ENCODE measurements at places on chromosomes 6 and 20. TPM values are rescaled to one million over a fixed set of nuclear protein-coding genes. Genes with fewer than 3 reads are reported as not detected.

The CRISP2 gene
- not detected for total RNA-seq

The ZNF311 gene
- 0.51 TPM for total RNA-seq

DNA sequence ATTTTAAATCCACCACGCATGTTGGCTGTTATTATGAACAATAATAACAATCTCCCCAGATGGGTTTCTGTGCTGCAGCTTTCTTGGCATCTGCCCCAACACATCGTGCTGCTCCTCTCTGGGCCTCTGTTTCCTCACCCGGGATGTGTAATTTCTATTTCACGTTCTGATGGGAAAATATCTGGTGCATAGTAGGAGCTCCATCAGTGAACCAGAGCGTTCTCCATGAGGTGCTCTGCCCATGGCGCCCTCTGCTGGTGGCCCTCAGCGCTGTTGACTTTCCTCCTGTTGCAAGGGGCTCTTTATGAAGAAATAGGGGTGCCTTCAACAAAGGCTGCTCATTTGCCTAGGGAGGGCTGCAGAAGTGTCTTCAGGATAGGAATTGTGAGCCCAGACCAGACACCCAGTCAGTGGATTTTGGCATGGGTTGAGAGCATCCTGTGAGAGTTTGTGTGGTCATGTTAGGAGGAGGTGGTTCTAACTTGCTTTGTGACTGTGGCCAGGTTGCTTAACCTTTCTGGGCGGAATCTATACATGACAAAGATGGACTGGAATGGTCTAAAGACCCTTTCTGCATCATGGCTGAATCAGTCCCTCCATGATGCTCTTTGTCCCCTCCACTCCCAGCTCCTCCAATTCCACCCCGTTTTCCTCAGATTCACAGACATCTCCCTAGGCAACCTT is 8.1 kb downstream of the SCRT2 start:
- no peak for DNase-seq

DNA sequence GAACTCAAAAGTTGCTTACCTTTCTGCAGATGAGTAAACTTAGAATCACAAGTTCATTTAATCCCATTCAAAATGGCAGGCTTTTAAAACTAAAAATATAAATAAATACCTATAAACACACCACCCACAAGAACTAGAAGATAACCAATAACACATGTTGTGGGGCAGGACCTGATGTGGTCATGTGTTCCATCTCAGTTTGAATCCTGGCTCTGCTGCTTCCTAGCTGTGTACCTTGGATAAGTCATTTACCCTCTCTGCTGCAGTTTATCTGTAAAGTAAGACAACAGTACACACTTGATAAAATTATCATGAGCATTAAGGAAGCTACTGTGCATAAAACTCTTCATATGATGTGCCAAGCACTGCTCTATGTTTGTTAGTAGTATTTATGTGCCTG is 22.0 kb downstream of the TRIM27 start:
- no peak for DNase-seq

GRCh38 chr20:32378461-32378860 is 20.3 kb downstream of the ASXL1 start:
- DNase-seq = no peak

DNA sequence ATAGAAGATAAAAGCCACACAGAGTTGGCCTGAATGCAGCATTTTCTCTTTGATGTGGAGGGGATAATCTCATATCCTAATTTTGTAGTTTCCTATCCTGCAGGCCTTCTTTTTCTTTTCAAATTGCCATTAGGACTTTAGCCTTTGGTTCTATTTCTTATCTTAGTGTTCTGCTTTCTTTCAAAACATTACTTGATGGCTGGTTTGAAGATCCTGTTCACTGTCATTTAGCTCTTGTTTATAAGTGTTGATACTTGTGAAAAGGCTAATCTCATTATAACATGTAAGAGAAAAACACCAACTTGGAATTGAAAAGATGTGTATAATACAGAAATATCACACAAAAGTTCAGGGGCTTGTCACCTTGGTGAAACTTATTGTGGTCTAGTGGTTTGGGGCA is 54.6 kb upstream of the PKIB start:
- no peak for DNase-seq

- no peak for DNase-seq
Observed at GRCh38 chr20:56795492-56795891, 166.4 kb downstream of the TFAP2C start.

DNA sequence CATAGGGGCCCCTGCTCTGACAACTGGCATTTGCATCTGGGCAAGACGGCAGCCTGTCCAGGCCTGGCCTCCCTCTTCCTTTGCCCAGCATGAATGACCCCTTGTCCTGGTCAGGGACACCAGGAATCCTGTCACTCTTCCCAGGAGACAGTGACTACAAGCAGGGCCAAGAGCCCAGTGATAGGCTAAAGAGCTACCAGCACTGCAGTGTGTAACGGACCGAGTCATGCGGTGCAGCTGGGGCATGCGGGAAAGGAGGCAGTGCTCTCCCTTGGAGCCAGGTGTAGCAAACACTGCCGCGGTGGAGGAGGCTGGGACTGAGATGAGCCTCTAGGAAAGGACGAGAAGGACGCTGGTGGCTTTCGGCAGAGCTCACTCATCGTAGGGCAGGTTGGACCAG is 38.7 kb upstream of the DSP start:
- no peak for DNase-seq

DNA sequence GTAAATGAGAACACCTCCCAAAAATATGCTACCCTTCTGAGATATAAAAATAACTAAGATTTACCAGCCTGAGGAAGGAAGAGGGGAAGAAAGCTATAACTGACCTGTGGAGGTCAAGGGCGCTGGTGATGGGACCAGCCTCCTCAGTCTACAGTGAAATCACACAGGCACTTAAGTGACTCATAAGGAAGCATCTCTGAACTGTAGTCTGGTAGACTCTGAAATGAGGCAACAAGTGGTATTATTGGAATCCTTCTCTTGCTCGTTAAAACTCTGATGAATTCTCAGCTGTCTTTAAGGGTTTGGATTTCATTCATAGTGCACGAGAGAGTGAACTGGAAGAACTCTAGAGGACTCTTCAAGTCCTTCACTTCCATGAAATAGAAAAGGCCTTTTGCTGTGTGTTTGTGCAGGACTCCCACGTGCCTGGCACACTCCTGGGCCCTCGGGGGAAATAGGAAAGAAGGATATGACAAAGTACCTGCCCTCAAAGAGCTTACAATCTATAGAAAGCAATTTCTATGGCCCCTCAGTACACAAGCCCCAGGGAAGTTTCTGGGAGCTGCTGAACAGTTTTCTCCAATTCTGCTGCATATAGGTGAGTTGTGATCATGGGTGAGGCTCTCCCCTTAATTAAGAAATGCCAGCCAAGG is 231.8 kb upstream of the RREB1 start:
- no peak for DNase-seq

DNA sequence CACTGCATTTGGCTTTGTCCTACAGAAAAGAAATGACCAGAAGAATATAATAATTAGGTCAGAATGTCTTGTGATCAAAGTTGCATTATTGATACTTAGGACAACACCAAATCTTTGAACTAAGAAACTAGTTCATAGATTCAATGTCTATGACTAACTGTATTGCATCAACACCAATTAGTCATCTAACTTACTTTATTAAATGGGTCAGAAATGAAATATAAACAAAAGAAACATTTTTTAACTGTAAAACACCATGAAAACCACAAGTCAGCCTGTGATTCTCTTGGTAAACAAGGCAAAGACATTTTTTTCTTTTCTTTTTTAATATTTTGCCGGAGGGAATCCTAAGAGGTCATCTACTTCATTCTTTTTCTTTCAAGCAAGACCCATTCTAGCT is 114.1 kb upstream of the HDDC2 start:
- DNase-seq = no peak

DNA sequence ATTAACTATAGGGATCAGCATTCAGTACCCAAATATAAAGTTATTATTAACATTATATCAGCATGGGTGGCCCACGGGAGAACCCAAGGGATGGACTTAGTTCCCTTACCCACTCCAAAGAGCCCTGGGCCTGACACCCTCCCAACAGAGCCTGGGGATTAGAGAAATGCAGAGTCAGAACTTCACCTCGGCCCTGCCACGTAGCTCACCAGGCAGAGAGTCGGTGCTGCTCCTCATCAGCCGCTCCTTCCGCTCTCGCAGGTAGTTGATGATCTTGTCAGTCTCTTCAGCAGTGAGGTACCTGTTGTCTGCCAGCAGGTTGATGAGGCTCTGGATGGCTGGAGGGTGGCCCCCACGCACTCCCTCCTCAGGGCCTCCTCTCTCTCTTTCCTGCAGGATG is 26.6 kb downstream of the NCOA5 start:
- DNase-seq = no peak

All from uterus (tissue), 4 donors.